ENCODE measurements at places on chromosomes 5 and 9. TPM values are rescaled to one million over a fixed set of nuclear protein-coding genes. Genes with fewer than 3 reads are reported as not detected.

DNA sequence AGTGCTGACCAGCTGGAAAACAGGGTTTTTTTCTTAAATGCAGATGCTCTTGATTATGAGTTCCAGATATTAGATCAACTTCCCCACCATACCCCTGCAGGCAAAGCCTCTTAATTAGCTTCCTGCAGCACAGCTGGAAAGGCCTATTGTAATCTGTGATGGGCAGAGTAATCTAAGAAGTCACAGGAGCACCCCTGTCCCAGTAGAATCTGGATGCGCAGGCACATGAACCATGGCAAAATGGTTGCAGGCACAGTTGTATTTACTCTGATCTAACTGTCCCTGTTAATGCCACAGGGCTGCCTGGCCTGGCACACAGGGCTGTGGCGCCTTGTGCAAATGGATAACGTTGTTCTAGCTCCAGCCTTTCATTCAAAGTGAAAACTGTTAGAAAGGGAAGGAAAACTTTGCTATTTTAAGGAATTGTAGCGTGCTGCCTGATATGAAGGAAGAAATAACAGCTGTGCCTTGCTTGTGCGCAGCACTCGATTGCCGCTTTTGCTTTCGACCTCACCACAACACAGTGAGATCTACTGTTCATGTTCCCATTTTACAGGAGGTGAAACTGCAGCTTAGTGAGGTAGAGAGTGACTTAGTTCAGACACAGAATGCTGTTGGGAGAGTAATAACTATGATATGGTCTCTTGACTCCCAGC is 2.3 kb downstream of the TGFBI start:
- no peak for DNase-seq

DNA sequence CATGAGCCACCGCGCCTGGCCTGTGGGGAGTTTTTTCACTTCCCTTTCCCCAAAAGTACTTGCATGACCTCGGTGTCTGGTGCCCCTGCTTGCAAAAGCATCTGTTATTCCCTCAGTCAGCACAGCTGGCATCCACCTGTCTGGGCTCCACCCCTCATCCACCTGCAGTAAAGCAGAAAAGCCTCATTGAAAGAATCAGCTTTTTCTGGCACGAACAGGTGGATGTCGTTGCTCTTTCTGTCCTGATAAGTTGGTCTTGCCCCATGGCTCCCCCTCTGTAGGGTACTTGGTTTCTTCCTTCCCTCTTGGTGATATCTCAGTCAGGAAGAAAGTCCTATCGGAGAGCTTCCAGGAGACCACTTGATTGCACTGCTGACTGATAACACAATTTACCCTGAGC is 37.4 kb downstream of the WWC1 start:
- no peak for DNase-seq

The EXOC3 gene
- total RNA-seq, result 46.4 TPM

The ZNF483 gene
- total RNA-seq, result 3.5 TPM

The TGFBI gene
- 49.9 TPM for total RNA-seq

The SLC6A7 gene
- total RNA-seq, result not detected

The PTGR1 gene
- total RNA-seq, result 44.6 TPM

- DNase-seq, result no peak
Measured at GRCh38 chr5:10438301-10438700, 3.4 kb upstream of the ROPN1L start.

- DNase-seq, result no peak
Measured at GRCh38 chr5:37807015-37807414, 32.8 kb downstream of the GDNF start.

DNA sequence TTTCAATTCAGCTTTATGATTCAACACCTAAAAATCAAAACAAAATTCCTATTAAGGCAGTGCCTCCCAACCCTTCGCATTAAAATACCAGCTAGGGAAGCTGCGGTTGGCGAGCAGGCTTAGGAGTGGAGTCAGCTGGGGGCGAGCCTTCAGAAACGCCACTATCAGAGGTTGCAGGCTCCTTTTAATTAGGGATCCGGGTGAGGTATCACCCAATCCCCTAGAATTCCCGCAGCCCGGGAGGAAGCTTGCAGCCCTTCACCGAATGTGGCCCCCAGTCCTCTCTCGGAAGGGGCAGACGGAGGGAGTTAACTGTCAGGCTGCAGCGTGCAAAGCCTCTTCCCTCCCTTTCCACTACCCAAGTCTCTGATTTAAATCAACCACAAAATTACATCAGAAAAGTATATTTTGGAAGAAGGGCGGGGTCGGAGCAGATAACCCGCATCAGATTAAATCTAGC is 1.7 kb downstream of the STC2 start:
- DNase-seq, result no peak

- DNase-seq, result no peak
Measured at GRCh38 chr9:16385590-16385989, 484.9 kb downstream of the BNC2 start.

DNA sequence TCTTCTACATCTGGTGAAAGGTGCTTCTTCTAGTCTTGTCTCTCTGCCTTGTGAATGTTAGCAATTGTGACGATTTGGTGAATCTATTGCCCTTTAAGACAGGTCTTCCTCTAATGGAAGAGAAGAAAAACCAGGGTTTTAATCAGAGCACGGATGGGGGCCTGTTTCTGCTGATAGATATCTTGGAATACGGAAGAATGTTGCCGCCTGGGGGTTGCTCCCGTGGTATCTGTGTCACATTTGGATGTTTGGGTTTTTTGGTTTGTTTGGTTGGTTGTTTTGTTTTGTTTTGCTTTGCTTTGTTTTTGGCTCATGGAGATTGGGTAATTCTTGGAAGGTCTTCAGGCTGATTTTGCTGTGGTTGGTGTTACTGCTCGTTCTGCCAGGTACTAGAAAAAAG is 9.7 kb upstream of the SLC1A3 start:
- DNase-seq, result no peak

DNA sequence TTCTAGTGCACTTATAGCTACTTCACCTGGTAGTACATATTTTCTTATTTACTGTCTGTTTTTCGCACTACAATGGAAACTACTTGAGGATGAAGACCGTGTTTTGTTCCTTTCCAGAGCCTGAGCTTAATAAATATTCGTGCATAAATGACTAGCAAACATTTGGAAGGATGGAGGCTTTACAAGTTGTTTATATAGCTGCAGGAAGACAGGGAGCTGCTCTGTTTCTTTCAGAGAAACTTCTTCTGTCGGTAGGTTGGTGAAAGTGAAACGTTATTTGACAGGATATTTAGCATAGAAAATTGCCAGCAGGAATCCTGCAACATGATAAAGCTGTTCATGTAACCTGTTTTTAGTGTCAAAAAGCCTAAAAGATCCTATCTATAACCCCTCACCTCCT is 210.6 kb downstream of the PCSK5 start:
- DNase-seq, result no peak

- no peak for DNase-seq
Measured at GRCh38 chr9:109857336-109857735, 77.3 kb downstream of the PALM2AKAP2 start.

DNA sequence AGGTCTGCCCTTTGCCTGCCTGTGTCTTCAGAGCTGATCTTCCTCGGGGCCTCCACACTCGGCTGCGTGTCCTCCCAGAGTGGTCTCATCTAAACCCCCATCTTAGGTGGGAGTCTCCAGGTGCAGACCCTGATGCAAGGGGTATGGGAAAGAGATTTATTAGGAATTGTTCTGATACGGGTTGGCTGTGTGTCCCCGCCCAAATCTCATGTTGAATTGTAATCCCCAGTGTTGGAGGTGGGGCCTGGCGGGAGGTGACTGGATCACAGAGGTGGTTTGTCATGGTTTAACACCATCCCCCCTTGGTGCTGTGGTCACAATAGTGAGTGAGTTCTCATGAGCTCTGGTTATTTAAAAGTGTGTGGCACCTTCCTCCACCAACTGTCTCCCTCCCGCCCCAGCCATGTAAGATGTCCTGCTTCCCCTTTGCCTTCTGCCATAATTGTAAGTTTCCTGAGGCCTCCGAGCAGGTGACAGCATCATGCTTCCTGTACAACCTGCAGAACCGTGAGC is 208.4 kb downstream of the AOPEP start:
- DNase-seq, result no peak

The PRSS3 gene
- not detected for total RNA-seq

DNA sequence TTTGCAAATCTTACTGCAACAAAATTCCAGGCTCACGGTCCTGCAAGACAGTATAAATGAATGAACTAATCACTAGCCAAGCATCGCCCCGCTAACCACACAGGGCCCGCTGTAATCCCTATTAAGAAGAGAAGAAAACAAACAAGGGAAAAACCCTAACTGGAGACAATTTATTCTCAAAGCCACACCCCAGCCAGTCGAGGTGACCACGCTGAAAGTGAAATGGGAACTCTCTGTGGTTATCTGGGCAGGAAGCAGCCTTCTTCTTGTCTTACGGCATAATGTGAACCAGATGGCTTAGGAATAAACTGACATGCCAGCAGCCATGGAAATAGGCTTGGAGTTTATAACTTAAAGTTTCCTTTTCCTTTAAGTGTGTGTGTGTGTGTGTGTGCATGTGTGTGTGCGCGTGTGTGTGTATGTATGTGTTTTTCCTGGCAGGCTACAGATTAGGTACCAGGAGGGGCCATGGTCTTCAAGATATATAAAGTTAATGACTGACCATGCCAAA is 120.2 kb downstream of the SEMA6A start:
- peak; percentile 43 for DNase-seq

DNA sequence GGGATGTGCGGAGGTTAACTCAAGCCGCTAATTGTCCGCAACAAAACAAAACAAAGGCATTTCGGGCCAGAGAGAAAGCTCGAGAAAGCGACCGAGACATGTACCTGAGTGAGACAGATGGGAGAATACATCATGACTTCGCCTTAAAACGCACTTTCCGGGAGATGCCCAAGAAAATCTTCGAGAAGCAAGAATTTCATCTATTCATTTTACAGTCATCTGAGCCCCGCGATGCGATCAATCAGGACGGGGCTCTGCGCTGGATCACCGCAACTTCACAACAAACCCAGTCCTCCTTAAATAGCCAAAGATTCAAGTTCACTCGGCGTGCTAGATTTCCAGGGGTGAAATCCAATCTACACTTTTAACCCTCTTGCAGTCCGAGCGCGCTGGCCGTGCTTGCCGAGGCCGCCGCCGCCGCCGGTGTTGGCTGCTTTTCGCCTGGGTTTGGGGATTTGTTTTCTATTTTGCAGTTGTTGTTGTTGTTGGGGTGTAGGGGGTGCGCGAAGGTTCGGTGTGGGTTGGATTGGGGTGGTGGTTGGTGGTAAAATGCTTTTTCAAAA is 482 bp downstream of the NFIB start:
- DNase-seq, result no peak

- no peak for DNase-seq
Measured at GRCh38 chr5:111271885-111272284, 47.7 kb downstream of the CAMK4 start.

DNA sequence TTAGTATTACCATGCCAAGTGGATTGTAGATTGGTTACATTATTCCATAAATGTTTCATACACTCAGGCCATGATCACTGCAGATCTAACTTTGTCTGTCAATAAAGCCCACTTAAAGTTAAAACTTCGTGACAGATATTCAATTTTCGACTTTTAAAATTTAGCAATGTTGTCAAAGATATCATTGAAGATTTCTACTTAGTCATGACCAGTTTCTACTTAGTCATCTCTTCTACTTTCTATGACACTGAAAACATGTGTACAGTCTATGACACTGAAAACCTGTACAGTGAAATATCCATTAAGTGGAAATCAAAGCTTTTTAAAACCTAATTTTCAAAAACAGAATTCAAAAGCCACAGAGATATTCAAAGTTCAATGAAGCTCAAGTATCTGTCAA is 258.2 kb downstream of the MCTP1 start:
- DNase-seq, result no peak

DNA sequence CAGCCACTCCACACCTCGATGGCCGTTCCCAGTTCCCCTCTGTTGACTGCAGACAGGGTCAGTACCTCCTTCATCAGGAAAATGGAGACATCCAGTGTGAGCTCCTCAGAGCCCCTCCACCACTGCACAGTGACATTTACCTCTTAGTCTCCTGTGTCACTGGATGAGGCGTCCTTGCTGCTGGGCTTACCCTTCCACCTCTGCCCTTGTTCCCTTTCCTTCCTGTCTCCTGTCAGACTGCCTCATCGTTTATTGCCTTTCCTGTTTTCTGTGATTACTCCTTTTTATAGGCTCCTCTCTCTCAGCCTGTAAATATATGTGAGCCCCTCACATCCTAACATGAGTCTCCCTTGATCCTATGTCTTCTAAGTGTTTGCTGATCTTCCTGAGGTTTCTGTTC is 23.2 kb upstream of the SPTAN1 start:
- no peak for DNase-seq

The ENHO gene
- total RNA-seq, result 0.48 TPM

GRCh38 chr5:57863661-57864060 is 381.1 kb upstream of the ACTBL2 start:
- no peak for DNase-seq
